Stimulated activated naive CD8-positive, alpha-beta T cell treated with anti-CD3 and anti-CD28 coated beads, Interleukin-15, Interleukin-2, amounts not matched to agents 100 U/mL and 50 U/mL, for 24 hours (primary cell): ENCODE measurements at places on chromosomes 7 and 10.

DNA sequence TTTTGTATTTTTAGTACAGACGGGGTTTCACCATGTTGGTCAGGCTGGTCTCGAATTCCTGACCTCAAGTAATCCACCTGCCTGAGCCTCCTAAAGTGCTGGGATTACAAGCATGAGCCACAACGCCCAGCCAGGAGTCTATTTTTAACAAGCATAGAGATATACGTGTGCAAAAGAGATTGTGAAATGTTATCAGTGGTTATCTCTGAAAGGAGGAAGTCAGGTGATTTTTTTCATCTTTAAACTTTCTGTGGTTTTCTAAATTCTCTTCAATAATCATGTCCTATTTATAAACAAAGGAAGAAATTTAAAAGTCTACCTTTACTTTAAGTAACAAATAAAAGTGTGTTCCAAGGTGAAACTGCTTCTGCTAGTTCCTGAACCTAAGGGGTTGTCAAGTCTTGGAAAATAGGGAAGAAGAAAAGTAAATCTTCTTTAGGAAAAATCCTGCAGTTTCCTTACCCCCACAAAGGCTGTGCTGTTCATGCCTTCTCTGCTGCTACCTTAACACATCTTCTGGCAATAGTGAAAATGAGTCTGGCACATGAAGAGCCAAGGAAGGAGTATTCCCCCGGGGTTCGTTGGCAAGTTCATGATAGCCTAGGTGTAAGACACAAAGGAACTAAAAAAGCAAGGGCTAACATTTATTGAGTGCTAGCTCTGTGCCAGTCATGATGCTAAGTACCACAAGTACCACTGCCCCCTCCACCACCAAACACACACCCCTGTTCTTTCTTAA lies 51.1 kb downstream of the CYP26A1 start:
- no peak for DNase-seq

DNA sequence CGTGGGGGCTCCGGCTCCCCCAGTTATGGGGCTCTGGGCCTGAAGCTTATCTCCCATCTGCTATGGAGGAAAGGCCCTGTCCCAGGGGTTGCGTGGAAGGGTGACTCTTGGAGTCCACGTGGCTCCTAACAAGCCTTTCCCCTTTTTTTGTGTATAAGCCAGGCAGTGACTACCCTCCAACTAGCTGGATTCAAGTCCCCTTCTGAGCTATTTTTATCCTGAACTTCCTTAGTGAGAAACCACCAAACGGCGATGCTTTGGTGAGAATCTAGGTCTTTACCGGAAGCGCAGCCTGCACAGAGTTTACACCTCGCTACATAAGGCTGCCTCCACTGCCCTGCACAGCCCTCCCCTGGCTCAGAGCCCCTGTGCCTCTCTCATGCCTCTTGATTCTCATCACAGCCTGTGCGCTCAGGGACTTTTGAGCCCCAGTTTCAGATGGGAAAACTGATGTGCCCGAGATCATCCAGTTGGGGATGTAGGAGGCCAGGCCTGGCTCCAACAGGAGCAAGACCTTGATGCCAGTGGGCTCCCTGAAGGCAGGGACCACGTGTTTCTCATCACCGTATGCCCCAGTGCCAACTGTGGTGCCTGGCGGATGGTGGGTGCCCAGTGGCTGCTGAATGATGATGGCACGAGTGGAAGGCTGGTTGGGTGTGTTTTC lies 102.3 kb upstream of the PPIF start:
- peak; percentile 43 for DNase-seq

GRCh38 chr7:102129636-102130370 lies 156.9 kb upstream of the SH2B2 start:
- no peak for DNase-seq

GRCh38 chr10:80501381-80501912 lies 36.3 kb upstream of the SH2D4B start:
- no peak for DNase-seq

- DNase-seq = no peak
Measured at GRCh38 chr7:131131746-131132431, 195.8 kb upstream of the MKLN1 start.

DNA sequence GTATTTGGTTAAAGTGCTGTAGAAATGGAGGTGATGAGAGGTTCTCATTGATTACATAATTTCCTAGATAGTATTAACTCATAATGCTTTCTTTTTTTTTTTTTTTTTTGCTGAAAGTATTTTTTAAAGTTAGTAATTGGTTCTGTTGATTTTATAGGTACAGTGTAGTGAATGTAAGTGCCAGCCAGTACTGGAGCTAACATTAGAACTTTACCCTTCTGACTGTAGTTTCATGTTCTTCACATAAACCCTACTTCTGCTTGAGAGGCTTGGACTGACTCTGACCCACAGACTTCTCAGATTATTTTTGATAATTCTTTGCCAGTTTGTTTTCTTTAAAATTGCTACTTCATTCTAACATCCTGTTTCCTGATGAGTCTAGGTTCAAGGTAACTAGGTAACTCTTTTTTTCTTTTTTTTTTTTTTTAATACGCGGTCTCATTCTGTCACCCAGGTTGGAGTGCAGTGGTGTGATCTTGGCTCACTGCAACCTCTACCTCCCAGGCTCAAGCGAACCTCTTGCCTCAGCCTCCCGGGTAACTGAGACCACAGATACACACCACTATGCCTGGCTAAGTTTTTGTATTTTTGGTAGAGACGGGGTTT lies 92.2 kb upstream of the OIT3 start:
- DNase-seq = no peak

GRCh38 chr10:56561336-56561735 lies 200.3 kb upstream of the ZWINT start:
- DNase-seq = no peak

- no peak for DNase-seq
Measured at GRCh38 chr10:31702005-31702404, 226.6 kb downstream of the ARHGAP12 start.

GRCh38 chr10:74433993-74434392 lies 283.0 kb downstream of the ADK start:
- no peak for DNase-seq

GRCh38 chr7:18623389-18623788 lies 127.8 kb downstream of the HDAC9 start:
- DNase-seq = no peak

GRCh38 chr7:155562106-155562505 lies 15.7 kb upstream of the CNPY1 start:
- no peak for DNase-seq

- DNase-seq = no peak
Measured at GRCh38 chr10:86207226-86207625, 159.4 kb downstream of the GRID1 start.

DNA sequence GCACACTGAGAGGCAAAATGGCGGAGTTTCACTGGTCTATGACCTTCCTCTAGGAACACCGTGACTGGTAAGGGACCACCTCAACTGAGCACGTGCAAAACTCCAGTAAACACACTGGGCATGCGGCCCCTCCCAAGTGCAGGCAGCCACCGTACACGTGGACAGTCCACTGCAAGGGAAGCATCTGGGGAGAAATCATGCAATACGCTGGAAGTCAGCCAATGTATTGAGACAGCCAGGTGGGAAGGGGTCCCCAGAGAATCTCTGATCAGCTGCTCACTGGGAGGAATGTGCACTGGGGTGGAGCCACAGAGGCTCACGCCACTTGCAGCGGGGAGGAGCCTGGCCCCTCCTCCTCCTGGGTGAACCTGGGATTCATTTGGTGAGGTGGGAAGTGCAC lies 49.3 kb downstream of the CFAP46 start:
- no peak for DNase-seq

DNA sequence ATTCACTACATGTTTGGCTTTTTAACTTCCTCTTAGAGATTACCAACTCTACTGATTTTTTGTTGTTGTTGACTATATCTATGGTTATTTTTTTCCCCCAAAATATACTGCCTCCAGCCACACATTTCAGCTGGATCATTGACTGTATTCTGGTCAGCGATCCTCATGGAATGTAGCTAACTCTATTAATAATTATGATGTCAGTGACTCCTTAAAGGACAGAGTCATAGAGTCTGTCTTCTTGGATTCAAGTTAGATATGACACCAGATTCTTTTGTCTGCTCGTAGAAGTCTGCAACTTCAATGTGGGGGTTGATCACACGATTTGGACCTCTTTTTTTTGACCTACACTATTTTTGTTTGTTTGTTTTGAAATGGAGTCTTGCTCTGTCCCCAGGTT lies 33.2 kb downstream of the UBN2 start:
- DNase-seq = no peak

GRCh38 chr7:128961030-128961659 lies 23.4 kb downstream of the IRF5 start:
- DNase-seq = no peak

DNA sequence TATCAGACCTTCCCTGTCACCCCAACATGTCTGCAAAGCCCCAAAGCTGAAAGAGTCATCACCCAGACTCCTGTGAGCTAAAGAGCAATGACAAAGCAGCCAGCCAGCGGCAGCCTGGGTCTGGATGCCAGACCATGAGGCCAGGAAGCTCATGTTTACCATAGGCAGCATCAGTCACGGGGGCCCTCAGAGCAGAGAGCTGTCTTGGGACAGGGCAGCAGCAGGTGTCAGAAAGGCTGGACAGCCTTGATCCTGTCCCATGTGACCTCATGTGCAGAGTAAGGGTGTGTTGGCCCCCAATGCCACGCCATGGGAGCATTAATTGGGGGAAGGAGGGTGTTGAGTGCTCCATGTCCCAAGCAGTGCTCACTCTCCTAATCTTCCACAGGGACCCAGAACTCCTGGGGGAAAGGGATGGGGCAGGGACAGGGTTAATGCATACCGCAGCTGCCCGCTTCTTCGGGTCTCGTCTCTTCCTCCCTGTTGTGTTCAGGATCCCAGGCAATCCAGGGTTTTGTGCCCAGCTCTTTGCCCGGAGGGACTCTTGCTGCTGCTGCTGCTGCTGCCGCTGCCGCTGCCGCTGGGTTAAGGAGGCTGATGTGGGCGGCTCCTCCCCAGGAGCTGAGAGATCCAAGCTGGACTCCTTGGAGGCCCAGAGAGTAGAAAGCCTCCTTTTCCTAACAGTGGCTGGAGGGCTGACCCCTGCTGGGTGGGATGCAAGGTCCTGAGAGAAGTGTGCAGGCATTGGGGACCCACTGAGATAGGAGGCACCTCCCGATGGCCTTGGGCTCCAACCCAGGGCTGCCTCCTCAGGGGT lies 7.1 kb downstream of the CCDC201 start:
- DNase-seq = no peak

DNA sequence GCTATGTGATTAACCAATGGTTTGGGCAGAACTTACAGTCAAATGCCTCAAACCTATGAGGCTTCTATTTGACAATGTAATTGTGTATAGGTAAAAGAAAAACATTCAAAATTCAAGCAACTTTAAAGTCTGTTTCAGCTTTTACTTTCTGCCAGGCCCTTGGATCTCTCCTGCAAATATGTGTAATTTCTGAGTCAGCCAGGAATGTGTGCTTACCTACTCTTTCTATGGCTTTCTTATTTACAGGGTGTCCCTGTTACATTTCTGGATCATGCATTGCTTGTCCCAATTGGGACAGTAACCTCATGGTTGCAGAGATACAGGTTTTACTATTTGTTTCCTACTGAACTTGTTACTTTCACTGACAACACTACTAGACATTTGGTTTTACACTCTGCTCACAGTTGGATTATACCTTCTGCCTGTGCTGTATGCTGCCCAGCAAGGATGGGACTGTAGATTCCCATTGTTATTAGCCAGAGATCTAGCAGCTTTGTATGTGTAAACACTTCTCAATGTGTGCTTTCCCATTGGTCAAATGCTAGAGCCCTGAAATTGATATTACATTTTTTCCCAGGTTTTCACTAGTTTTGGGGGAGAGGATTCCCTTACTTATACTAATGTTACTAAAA lies 355.3 kb downstream of the ARL4A start:
- DNase-seq = no peak

DNA sequence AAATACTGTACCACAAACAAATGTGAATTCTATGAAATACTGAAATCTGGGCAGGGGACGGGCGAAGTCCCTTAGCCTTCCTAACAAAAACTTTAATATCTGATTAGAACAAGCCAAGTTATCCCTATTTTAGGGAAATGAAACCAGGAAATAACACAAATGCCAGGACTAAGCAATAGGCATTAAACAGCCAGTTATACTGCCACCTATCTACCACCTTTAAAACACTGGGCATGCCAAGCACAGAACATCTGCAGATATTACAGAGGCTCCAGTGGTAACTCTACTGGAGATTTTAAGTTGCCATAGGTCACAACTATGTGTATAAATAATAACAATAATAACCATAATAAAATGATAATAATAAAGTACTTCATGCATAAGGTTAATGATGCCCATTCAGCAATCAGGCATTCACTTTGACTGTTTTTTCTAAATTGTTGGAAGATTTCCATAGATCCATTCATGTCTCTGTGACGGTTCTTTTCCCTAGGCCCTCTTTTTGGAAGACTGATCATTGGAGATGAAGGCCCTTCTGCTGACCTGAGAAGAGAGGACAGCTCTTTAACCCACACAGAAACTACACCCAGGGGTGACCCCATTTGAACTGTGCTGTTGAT lies 195.7 kb downstream of the CACNA2D1 start:
- no peak for DNase-seq

DNA sequence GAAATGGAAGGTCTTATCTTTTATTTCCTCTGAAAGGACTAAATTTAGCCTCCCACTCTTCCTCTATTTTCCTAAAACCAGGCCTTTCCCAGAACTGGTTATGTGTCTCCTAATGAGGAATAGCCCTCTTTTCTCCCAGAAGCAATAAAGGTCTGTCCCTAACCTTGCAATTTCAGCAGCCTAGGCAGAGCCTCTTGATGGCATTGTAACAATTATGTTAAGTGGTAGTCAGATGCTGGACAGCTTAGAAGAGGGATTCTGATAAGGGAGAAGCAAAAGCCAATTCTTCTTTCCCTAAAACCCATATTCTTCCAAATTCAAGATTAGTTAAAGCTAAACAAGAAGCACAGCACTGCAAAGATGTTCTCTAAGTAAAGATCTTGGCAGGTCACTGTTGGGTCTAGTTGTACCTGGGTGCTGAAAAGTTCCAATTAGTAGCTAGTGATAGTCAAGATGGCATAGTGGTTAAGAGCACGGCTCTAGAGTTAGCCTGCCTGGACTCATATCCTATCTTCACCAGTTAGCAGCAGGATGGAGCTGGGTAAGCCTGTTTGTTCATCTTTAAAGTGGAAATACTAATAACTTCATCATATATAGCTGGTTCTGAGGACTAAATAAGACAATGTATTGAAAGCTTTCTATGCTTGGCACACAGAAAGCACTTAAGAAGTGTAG lies 14.3 kb upstream of the KCNIP2 start:
- DNase-seq = no peak

DNA sequence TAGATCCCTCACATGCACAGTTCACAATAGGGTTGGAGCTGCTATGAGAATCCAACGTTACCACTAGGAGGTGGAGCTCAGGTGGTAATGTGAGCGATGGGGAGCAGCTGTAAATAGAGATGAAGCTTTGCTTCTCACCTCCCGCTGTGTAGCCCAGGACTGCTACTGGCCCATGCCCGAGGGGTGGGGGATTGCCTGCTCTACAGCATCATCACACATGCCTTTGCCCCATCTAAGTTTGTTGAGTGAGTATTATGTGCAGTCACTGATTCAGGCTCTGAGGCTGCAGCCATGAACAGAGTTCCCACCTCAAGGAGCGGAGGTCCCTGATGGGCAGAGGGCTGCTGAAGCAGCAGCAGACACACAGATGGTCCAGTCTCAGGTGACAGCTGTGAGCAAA lies 94.1 kb downstream of the CHST15 start:
- DNase-seq = no peak
